ENCODE measurements at places on chromosomes 13 and 19.
A peak's percentile ranks its signal among the peaks of the same experiment; 100 is the strongest.

DNA sequence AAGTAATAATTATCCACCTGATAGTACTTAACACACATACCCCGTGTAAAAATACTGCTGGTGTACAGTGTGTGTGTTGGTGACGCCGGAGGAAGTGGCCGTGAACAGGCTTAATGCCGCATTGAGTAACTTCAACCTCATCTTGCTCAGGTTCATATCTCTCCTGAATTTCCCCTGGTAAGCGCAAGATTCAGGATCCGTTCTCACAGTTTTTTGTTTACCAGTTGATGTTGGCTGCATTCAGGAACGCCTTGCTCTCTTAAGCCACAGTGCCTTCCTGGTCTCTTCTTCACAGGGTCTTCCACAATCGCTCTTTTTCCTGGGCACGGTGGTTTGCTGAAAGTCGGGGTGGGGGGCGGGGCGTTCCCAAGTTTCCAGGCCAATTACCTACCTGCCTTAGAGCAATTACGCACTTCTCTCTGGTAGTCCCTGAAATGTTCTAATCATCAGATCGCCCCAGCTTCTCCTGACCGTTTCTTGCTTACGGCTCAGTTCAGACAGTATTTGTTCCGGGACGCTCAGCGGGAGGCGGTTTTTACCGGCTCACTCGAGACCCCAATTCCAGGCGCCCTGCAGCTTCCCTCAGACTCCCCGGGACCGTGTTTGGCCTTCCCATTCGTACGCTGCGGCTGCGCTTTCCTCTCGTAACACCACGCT, 706 bp upstream of the DNAJC3 start:
- DNase-seq: no peak

- no peak for DNase-seq
Measured at GRCh38 chr13:87798536-87798935, 127.4 kb downstream of the SLITRK5 start.

DNA sequence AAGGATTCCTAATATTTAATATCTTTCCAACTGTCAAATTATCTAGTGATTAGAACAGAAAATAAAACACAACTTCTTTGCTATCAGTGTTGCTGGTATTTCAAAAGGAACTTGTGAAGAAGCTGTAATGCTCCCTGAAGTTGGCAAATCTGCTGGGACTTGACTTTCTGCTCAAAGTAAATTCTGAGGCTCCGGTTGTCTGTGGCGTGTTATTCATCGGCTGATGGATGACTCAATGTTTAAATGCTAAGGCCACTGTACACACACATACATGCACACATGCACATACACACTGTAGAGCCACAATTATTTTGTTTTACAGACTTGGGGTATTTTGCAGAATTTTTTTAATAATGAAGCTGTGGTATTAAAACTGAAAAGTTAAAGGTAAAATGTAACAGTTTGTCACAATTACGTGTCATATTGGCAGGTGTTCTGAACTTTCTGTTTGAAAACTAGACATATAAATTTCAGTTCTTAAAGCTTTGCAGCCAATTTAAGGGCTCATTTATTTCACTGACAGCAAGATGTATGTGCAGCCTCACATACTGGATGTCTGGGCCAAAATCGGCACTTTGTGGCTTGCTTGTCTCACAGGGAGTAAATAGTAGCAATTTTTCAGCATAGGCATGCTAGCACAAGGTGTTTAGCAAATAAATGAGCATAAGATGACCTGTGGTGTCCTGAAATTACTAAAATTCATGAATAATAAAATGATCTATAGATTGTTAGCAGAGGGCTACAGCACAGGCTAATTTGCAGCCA, 1691.7 kb upstream of the PCDH20 start:
- DNase-seq: no peak

DNA sequence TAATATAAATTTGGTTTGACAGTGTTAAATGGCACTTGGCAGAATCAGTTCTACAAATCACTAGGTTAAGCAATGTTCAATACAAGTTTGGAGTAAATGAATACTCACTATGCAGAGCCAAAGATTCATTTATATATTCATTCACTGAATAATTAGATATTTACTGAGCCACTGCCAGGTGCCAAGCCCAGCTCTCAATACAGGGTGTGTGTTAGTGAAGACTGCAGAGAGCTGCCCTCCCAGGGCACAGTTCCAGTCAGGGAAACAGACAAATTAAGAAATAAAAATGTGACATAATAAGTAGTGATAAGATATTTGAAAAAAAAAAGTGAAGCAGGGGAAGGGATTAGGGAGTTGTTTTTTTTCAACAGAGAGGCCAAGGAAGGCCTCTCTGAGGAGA, 411.7 kb downstream of the KCNRG start:
- no peak for DNase-seq

DNA sequence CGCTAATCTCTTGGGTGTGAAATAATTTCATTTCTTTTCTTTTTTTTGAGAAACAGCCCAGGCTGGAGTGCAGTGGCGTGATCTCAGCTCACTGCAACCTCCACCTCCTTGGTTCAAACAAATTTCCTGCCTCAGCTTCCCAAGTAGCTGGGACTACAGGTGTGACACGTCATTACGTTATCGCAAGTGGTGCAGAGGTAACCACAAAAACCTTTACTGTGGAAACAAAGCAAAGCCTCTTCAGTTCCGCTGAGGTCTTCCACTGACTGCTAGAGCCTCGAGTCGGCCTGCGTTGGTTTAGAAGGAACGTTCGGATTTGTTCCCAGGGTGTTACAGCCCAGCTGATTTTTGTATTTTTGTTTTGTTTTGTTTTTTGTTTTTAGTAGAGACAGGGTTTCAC, 2.0 kb upstream of the ZNF784 start:
- DNase-seq: no peak

DNA sequence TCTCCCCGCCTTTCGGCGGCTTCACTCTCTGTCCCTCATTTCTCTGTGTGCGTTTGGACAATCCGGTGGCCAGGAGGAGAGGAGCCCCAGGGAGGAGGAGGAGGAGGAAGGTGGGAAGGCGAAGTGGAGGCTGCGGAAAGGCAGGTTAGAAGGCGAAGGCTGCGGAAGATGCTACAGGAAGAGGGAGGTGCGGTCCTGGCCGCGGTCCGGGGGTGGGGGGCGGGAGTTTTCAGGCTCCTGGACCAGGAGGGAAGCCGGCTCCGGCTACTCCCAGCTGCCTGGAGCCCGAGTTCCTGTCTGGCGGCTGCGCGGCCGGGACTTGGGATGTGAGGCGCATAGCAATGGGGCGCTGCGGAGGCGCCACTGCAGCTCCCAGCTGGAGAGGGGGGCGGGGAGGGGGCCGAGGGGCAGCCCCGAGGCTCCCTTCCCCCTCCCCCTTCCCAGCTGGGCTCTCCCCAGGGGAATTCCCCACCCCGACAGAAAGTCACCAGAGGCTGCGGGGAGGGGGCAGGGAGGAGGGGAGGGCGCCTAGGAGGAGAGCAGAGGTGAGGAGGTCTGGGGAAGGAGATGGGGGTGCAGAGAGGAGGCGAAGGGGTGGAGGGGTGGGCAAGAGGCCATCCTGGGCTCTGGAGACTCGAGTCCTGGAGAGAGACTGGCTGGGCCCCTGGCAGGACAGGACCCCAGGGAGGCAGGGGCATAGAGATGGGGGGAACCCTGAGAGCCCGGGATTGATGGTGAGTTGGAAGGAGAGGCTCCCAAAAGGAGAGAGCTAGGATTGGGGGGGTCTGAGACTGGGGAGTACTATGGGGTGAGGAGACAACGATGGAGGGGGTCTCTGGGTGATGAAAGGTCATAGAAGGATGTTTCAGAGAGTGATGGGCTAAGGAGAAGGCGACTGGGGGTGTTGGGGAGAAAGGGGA, 2.0 kb downstream of the LRRC4B start:
- no peak for DNase-seq

DNA sequence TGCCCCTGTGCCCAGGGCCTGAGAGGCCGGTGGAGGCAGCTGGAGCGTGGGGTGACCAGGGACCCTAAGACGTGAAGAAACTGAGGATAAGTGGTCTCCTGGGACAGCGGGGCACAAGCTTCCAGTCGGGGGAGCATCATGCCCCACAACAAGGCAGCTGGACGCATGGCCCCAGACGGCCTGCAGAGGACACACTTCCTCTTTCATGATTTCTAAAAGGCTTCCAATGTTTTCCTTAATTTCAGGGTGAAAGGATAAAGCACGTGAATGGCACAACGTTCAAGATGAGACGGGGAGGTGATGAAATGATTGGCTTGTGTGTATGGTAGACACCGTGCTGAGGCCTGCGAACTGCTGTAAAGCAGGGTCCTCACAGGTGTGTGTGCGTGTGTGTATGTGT, 20.2 kb upstream of the MYDGF start:
- DNase-seq: no peak

- DNase-seq: no peak
Measured at GRCh38 chr13:99855526-99856420, 115.8 kb downstream of the ZIC5 start.

- no peak for DNase-seq
Measured at GRCh38 chr19:10109528-10109927, 2.0 kb upstream of the P2RY11 start.

DNA sequence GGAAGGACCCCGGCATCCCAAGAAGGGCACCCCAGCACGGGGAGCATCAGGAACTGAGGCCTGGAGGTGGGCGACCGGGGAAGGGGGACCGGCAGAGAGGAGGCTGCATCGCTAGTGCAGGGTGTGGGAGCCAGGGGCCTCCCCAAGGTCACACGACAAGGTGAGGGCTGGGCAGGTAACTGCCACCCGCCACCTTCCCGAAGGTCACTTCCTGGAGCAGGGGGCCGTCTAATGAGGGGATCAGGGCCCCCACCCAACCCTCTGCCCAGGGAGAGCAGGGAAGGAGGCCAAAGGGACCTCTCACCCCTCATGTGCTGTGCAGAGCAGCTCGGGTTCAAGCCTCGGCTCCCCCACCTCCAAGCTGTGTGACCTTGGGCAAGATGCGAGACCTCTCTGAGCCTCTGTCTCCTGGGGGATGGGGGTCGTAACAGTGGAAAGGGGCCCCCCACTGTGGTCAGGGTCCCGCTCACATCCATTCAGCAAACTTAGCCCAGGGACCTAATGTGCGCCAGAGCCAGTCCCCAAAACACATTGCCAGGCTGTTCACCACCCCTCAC, 6.0 kb downstream of the ZBTB7A start:
- DNase-seq: no peak

DNA sequence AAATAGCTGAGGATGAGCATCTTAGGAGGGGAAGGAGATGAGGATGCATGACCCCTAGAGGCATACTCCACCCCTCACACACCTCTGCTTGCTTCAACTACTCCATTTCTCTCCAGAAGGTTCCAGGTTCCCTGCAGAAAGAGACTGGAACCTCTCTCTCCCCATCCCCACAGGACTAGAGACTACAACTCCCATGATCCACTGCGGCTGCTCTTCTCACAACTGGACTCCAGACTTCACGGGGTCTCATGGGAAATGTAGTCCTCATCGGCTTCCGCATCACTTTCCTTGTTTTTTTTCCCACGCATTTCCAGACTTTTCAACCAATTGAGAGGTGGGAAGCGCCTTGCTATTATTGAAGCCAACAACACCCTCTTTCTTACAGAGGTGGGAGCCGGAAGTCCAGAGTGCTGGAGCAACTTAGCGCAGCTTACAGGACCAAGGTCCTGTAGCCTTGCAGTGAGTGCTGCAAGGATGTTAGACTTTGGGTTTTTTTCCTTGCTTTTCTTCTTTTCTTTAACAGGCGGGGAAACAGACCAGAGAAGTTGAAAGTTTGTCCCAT, 13.9 kb upstream of the CACNG6 start:
- peak; percentile 40 for DNase-seq

DNA sequence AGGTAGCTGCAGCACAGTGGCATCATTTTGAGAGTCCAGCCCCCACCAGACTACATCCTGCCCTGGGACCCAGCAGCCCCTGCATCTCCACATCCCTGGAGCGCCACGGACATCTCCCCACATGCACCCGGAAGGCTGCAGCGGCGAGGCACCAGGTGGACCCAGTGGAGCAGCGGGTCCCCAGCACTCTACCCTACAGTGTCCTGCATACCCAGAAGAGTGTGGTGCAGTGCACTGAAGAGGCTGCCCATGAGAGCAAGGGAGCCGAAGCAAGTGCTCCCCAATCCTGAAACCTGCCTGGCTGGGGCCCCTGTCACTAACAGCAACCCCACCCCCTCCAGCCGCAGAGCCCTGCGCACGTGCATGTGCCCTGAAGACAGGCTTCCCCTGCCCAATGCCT, 21.3 kb upstream of the SLC7A9 start:
- DNase-seq: no peak

GRCh38 chr19:12721656-12722565, 1.8 kb downstream of the TNPO2 start:
- DNase-seq: no peak

DNA sequence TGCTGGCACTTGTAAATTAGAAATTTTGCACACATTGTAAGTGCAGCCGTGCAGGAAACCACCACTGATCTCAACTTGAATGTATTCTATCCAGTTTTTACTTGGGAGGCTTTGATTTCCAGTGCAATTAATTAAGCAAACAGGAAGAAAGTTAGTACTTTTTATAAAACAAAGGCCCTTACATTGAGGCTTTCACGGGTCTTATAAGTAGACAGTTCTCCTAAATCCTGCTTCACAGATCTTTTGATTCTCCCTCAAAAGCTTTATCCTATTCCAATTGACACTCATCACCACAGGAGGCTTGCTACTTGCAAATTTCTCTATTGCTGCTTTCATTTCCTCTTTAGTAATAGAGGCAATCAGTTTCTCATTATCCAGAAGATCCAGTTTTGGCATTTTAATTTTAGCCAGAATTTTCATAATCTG, 90.1 kb downstream of the ERCC5 start:
- no peak for DNase-seq

DNA sequence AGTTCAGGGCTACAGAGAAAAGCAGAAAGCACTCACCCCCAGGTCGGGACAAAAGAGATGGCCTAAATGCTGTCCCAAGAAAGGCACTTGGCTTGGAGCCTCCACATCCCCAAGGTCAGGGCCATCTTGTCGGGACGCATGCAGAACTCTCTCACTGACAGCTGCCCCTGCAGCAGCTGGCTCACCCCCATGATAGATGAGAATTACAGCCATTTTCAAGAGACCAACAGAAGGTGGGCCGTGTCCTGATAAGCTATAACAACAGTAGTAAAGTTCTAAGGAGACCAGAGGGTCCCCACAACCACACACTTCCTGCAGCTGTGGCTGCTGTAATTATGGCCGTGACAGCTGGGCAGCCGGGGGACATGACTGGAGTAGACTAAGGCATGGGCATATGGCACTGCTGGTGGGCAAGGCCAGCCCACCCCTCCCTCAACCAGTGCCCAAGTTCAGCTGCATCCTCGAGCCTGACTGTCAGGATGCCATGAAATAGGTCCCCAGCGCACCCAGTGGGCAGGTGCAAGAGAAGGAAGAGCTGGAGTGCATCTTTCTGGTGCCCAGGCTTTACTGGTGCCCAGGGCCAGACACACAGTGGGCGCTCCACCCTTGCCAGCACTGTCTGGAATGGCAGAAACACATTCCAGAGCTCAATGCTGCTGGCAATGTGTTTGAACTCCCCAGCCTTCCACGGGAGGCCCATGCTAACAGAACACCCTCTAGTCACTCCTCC, 436.7 kb upstream of the ZNF507 start:
- no peak for DNase-seq

Data from stimulated activated CD4-positive, alpha-beta T cell treated with anti-CD3 and anti-CD28 coated beads, Interleukin-1b, Interleukin-23, amount 100 ng/mL, for 24 hours (primary cell).